SK-MEL-5 (cell line): ENCODE measurements at places on chromosomes 3 and 15. TPM values are rescaled to one million over a fixed set of nuclear protein-coding genes. Genes with fewer than 3 reads are reported as not detected.

Gene TOPBP1
- 66.9 TPM in 2 replicates for total RNA-seq

Gene ILDR1
- not detected in 2 replicates for total RNA-seq

Gene GOLGA8T
- total RNA-seq: not detected in 2 replicates

Gene CCDC9B
- 5.0 and 5.5 TPM in 2 replicates for total RNA-seq

Gene C15orf40
- 25.3 and 26.6 TPM in 2 replicates for total RNA-seq

Gene NANOGP8
- total RNA-seq: not detected in 2 replicates
